ENCODE measurements at places on chromosomes 1 and 21. TPM values are rescaled to one million over a fixed set of nuclear protein-coding genes. Genes with fewer than 3 reads are reported as not detected.

Gene POLR3C
- 78.6 TPM for total RNA-seq

DNA sequence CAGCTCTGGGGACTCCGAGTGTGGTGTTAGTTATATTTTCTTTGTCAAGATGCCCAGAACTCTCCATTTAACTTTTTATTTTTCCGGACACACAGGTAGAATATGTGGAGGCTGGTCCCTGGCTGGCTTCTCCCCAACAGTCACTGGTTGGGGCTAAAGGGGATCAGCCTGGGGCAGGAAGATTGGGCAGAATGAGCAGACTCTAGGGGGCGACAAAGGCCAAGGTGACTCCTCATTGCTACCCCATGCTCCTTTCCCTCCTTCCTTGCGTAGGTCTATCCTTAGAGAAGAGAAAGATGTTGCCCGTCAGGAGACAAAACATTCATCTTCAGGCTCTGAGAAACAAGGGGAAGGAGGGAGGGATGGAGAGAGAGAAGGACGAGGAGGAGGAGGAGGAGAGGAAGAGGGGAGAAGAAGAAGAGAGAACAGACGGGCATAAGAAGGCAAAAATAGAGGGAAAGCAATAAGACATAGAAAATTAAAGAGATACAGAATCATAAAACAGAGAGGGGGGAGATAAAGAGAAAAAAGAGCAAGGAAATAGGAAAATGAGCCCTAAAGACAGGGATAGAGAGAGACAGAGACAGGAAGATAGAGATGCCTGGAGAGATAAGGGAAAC, 89.9 kb downstream of the FOXD2 start:
- DNase-seq: no peak

DNA sequence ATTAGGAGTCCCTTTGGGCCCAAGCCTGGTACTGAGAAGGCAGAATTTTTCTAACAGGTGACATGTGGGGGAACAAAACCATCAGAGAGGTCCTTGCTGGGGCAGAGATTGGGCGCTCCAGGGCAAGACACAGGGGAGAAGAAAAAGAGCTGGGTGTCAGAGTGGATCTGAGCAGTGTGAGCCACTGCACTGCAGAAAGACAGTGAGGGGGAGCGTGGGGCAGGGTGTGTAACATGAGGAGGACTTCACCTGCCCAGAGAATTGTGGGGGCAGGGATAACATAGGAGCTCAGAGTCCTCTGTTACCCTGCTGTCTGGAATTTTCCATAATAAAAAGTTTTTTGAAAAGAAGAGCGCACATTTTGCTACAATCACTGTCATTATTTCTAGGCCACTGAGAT, 25.5 kb upstream of the CSF3R start:
- DNase-seq: no peak

DNA sequence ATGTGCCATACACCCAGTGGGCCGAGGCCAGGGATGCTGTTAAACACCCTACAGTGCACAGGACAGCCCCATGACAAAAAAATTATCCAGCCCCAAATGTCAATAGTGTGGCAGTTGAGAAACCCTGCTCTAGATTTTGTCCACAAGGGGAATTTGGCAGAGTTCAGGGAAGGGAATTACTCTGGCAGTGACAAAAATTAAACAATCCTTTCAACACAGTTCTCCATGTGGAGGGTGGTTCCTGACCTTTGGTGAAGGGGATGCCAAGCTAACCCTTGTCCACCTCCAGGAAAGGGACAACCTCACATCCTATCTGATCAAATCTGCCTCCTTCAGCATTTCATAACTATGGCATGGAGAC, 28.4 kb upstream of the CD84 start:
- DNase-seq: no peak

Gene SLFNL1
- total RNA-seq: 0.03 TPM
